ENCODE measurements at places on chromosomes 1 and 21.

GRCh38 chr1:162822391-162823200 is 32.1 kb downstream of the HSD17B7 start:
- DNase-seq = peak; percentile 20

- no peak for DNase-seq
These were observed 316.7 kb downstream of the BRINP2 start for GRCh38 chr1:177487481-177487880.

- no peak for DNase-seq
These were observed 2.5 kb downstream of the S100A11 start for GRCh38 chr1:152034324-152034653.

- no peak for DNase-seq
These were observed 102.4 kb downstream of the PTGER3 start for GRCh38 chr1:70945251-70945650.

GRCh38 chr1:43779266-43779665 is 71.9 kb downstream of the ST3GAL3 start:
- no peak for DNase-seq

DNA sequence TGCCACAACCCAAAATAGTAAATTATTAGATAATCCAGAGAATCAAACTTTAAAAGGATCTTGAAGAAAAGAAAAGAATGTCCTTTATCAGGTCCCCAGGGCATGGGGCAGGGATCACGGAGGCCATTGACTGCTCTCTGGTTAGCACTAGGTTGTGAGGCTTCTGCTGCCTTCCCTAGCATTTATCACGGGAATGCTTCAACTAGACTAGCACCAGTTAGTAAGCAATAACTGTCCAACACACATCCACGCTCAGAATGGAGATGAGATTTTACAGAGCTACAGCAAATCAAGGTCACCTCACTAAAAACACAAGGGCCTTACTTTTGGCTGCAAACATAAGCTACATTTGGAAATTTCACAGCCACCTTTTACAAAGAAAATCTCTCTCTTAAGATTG is 304.0 kb downstream of the NFIA start:
- no peak for DNase-seq

- DNase-seq = no peak
These were observed 30.1 kb downstream of the C21orf91 start for GRCh38 chr21:17789069-17789468.

GRCh38 chr1:93979040-93979717 is 69.9 kb upstream of the GCLM start:
- DNase-seq = no peak

- DNase-seq = no peak
These were observed 46.6 kb upstream of the TTC34 start for GRCh38 chr1:2848006-2848670.

- no peak for DNase-seq
These were observed 26.3 kb downstream of the CLIC4 start for GRCh38 chr1:24771574-24771973.

DNA sequence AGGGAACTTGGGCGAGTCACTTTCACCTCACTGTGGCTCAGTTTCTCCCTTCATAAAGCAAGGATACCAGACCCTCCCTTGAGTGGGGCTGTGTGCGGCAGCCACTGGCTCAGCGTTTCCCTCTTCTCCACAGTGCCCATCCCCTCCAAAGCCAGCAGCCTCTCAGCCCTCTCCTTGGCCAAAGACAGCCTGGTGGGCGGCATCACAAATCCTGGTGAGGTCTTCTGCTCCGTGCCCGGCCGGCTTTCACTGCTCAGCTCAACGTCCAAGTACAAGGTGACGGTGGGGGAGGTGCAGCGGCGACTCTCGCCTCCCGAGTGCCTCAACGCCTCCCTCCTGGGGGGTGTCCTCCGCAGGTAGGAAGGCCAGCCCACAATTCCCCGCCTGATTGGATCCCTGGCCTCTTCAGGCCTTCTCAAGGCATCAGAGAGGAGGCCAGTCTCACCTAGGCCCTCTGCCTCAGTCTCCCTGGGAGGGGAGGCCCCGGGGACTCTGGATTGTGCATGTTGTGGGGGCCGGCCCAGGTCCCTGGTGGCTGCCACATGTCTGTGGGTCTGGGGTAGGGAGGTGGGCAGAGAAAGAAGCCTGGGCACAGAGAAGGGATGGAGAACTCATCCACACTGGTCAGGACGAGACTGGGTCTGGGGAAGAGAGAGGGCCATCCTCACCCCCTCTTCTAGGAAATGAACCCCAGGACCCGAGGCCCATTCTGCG is 15.2 kb downstream of the TFAP2E start:
- no peak for DNase-seq

All from AG08395 (cell line).